Right renal pelvis (tissue), 4 donors: ENCODE measurements at places on chromosomes 12 and 14.

DNA sequence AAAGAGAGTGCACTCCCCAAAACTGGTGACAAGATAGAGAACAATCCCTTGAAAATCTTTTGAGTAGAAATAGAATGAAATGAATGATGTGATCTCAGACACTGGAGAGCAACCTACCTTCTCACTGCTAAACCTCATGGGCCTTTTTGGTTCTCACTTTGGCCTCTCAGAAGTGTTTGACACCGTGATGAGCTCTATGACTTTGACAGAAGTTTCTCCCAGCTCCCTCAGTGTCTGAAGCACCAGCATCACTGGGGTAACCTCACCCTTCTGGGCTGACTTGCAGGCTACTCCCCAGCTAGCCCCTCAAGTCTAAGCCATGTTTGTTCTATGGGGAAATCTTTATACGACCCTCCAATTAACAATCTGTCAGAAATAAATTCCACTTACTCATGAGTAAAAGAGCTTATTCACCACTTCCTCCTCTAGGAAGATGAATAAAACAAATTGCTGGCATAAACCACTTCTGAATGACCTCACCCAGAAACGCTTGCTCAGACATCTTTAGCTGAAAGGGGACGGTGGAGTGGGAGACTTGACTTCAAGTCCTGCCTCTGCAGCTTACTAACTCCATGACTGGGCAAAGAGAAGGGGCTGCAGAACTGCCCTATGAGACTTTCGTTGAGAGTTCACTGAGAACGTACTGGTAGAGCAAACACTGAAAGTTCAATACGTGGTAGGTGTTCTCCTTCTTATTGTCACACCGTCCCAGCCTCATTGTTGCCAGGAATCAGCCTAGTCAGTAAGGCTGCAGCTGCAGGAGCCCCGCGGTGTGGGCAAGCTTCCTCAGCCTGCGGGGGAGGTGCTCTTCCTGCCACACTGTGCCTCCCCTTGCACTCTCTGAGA lies 46.5 kb downstream of the ST8SIA1 start:
- DNase-seq = no peak

GRCh38 chr12:109606320-109607028 lies 32.9 kb downstream of the MVK start:
- no peak for DNase-seq

DNA sequence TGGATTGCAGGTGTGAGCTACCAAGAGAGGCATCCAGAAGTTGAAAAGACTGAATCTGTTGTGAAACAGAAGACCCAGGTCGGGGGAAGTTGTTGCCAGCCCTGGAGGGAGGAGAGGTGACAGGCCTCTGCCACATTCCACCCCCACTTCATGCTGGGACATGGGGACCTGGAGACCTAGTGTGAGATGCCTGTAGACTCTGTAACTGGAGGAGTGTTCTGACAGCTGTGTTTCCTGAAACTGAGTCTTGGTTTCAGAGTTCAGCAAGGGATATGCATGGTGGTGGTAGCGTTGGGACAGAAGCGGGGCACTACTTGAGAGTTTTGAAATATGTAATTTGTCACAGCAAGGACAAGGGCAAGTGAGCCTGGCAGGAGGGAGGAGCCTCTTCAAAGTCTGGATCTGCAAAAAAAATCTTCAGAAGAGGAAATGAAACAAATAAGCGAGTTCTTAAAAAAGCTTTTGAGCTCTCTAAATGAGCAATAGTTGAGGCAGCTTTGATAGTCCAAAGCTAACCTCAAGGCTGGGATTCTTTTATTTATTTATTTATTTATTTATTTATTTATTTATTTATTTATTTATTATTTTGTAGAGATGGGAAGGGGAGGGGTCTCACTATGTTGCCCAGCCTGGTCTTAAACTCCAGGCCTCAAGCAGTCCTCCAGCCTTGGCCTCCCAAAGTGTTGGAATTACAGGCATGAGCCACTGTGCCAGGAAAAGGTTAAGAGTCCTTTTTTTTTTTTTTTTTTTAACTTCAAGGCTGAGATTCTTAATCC lies 58.9 kb upstream of the EEA1 start:
- no peak for DNase-seq

DNA sequence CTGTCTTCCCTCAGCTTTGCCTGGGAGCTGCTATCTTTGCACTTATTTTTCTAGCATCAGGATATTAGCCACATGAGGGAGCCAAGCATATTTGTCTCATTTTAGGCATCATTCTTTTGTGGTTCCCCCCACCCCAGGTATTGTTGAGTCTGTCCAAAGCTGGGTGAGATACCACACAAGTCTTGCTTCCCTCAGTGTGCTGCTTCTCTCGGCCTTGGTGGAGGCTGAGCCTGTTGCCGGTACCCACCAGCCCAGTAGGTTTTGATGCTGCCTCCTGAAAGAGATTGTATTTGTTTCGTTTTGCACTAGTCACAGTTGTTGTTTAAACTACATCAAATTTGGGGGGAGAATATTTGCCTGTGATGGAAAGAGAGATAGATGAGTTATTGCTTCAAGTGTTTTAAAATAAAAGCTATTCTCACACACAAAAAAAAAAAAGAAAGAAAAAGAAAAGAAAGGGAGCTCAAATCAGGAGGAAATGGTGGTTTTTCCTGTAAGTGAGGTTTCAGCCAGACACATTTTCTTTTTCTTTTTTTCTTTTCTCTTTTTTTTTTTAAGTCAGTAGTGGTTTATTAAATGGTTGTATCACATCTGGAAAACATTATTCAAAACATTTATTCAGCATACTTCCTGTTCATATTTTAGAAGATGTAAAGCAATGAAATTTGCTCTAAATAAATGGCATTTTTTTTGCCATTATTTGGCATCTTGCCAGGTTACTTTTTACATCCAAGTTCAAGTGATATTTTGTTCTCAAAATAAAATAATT lies 58.5 kb downstream of the SLC4A8 start:
- peak; percentile 7 for DNase-seq

DNA sequence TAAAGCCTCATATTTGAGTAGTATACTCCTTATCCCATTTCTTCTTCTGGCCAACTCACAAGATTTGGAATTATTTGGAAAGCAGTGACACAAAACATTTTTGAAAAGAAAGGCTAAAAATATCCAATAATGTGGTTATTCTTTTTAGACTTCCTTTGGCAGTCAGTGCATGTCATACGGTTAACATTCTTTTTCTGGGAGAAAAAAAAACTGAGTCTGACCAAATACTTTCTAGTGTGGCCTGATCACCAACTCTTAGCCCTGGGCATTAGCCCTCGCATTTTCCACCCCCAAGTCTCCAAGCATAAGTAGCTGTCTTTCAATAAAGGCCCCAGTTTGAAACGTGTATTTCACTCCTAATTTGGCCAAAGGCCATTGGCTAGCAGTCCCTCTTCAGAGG lies 5.9 kb downstream of the RASSF3 start:
- no peak for DNase-seq

GRCh38 chr12:47819896-47820630 lies at the start of gene HDAC7:
Gene HDAC7, minus strand, starts transcription at chr12:47819903. Its CDS starts 118 bp downstream, at chr12:47819785.
- no peak for DNase-seq

- DNase-seq = no peak
Observed at GRCh38 chr12:45928309-45928708, 62.1 kb downstream of the SCAF11 start.

GRCh38 chr12:113852695-113853490 lies 113.2 kb downstream of the RBM19 start:
- DNase-seq = no peak

DNA sequence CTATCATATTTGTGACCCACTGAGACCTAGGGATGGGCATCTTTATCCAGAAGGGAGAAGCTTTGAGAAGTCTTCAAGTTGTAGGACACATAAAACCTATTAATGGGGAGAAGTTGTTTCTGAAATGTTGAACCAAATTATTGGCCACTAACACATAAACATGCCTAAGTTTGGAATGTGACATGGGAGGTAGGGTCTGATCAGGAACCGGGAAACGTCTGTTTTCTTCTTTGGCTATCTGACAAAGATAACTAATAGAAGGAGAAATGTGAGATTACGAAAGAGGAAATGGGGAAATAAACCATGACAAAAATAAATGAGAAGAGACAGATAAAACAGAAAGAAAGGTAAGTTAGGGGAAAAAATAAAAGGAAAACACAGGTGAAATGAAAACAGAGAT lies 425.2 kb downstream of the EGLN3 start:
- DNase-seq = no peak

DNA sequence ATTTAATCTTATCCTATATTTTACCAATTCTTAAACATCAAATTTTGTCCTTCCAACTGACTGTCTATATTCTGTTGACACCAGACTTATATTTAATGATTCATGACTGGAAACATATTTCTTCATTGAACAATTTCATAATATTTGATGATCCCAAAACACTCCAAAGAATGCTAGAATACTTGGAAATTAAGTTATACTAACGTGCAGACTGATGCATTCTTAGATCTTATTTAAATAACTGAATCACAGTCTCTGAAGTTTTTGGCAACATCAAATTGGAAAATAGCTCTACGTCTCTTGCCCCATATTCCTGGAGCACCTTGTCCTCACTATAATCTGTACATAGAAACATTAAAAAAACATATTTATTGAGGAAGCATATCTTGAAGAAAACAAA lies 127.4 kb downstream of the HMGA2 start:
- DNase-seq = no peak

- no peak for DNase-seq
Observed at GRCh38 chr14:103091883-103092222, 2.7 kb upstream of the EXOC3L4 start.

DNA sequence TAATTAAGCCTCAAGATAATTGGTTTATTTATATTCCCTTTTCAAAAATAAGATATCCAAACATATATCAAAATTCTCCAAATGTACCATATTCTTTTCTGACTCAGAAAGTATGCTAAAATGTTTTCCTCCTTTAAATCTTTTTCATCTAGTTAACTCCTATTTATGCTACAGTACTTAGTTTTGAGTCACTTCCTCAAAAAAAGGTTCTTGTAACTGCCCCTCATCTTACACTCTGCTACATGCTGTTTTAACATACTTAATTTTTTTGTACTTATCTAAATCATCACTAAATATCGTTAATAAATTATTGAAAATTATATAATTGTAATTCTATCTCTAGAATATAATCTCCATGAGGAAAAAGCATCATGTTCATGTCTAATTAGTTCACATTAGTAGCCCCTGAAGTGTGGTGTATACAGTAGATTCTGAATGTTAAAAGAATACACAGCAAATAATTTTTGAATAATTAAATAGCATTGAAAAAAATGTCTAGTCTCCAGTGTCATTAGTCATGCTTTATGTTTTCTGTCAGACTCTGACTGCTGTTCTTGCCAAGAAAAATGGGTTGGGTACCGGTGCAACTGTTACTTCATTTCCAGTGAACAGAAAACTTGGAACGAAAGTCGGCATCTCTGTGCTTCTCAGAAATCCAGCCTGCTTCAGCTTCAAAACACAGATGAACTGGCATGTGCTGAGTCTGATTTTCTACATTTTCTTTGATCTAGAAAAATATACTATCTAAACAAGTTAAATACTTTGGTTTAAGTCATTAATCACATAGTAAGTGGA lies 3.5 kb downstream of the KLRD1 start:
- DNase-seq = no peak

DNA sequence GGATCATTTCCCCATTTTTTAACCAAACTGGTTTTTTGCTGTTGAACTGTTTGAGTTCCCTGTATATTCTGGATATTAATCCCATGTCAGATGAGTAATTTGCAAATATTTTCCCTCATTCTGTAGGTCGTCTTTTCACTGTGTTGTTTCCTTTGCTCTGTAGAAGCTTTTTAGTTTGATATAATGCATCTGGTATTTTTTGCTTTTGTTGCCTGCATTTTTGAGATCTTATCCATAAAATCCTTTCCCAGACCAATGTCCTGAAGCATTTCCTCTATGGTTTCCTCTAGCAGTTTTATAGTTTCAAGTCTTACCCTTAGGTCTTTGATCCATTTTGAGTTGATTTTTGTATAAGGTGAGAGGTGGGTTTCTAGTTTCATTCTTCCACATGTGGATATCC lies 71.3 kb downstream of the LRP6 start:
- no peak for DNase-seq

- DNase-seq = no peak
Observed at GRCh38 chr12:24746006-24746671, 202.8 kb downstream of the BCAT1 start.

GRCh38 chr12:26697217-26697616 lies 135.8 kb downstream of the ITPR2 start:
- DNase-seq = no peak

GRCh38 chr14:26808407-26808806 lies 210.6 kb upstream of the NOVA1 start:
- DNase-seq = no peak

DNA sequence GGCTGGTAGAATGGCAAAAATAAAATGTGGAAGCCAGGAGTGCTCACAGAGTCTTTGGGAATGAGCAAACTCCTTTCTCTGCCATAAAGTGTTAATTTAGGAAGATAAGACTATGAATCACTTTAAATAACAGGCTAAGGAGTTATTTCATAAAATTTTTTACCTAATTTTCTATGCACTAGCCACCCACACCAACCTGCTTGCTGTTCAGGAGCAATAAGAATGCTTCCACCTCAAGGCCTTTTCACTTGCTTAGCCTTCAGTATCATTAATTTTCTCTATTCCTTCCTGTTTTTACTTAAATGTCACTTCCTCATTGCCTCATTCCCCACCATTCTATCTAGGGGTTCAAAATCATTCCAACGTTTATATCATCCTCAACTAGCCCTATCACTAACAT lies 326.8 kb downstream of the CCER1 start:
- no peak for DNase-seq

GRCh38 chr14:32077081-32078022 lies at the start of gene ARHGAP5:
Gene ARHGAP5, plus strand, starts transcription at chr14:32077304. Its CDS starts 13,366 bp downstream, at chr14:32090670.
- DNase-seq = peak; percentile 76

- no peak for DNase-seq
Observed at GRCh38 chr14:49250109-49250508, 336.1 kb downstream of the RPS29 start.

DNA sequence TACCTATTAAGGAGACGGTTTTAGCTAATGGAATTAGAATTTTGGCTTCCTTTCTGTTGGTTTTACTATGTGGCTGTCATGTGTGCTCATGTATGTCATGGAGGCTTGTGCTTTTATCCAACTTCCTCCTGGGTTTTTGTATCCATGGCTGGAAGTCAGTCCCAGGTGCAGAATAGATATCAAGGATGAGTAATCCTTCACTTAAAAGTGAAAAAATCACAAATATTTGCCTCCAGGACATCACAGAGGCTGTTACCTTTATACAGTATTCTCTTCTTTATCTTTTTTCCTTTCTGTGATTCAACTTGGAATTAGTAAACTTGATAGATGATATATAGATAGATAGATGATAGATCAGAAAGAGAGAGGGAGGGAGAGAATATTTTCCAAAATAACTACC lies 706.8 kb downstream of the GALC start:
- DNase-seq = no peak
